CD4-positive, alpha-beta T cell treated with Interleukin-15 for 1 hour (primary cell): ENCODE measurements at places on chromosomes 2 and 18.

- peak; percentile 25 for DNase-seq
Observed at GRCh38 chr2:96923810-96924774, 54.2 kb upstream of the SEMA4C start.

DNA sequence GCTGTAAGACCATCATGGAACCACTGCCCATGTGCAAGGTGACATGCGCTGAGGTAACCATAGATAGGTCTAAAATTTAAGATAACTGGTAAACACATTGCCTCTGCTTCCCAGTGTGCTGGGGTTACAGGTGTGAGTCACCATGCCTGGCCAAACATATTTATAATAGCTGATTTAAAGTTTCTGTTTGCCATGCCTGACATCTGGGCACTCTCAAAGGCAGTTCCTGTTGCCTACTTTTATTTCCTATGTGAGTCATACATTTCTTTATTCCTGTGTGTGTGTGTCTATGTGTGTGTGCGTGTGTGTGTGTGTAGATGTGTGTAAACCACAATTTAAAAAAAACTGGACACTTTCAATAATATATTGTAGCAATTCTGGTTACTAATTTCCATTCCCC, 415.2 kb upstream of the NETO1 start:
- DNase-seq, result no peak

DNA sequence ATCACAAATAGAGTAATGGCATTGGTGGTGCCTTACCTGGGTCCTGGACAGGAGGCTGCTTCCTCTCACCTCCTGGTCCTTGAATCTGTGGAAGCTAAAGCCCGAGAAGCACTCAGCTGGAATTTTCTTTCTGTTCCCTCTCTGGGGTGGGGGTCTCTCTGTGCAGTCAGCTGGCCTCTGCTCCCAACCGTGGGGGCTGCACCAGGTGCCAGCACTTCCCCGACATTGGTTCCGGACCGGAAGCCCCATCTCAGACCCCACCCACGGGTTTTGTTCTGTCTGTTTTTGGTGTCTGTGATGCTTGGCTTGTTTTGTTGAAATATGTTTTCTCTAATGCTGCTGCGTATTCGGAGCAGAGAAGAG, 154.7 kb downstream of the TWIST2 start:
- DNase-seq, result no peak

DNA sequence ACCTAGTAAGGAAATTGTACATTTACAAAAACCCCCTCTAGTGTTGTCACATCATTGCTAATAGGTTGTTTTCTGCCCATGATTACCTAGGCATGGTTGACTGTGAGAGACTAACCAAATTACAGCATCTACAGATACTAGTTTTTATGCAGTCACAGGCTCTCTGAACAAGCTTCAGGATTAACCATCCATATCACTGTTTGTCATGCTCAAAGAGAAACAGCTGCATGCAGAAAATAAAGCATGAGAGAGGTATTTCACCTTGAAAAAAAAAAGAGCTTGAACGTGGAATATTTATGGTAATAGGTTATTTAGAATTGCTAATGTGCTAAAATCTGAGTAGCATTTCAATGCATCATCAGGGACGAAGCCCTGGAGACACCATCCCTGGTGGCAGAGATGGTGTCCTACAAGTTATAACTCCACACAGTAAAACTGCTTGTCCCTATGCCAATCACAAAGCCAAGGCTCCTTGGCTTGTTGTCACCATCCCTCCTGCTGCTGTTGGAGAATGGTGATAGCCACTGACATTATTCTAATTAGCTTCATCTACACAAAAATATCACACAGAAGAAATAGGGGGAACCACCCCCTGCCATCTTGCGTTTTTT, 5.4 kb downstream of the NEB start:
- DNase-seq, result no peak

DNA sequence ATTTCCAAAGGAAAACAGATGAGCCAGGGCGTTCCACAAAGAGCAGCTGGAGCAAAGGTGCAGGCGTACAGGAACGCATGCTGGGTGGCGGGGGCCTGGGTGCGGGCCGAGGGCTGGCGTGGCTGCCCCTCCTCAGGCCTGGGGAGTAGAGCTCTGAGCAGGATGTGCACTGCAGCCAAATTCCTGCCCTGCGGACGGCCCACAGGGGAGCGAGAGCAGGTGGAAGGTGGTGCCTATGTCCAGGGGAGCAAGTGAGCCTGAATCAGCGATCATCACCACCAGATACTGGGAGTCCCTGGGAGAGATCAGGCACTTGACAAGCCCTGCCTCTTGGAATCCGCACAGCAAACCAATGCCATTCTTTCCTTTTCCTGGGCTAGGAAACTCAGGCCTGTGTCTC, 106.3 kb downstream of the GBX2 start:
- no peak for DNase-seq

DNA sequence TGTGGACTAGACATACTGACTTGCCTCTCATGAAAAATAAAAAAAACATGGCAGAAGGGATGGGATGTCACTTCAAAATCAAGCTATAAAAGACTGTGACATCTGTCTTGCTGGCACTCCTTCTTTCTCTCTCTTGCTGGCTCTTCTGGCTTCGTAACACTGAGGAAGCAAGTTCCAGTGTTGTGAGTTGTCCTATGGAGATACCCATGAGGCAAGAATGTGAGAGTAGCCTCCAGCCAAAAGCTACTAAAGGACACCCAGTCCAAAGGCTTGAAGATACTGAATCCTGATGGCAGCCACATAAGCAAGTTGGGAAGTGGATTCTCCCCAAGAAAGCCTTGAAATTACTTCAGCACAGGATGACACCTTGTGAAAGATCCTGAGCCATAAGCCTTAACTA, 376.1 kb upstream of the TMEFF2 start:
- no peak for DNase-seq

GRCh38 chr2:133791191-133791590, 222.9 kb upstream of the NCKAP5 start:
- DNase-seq, result no peak

DNA sequence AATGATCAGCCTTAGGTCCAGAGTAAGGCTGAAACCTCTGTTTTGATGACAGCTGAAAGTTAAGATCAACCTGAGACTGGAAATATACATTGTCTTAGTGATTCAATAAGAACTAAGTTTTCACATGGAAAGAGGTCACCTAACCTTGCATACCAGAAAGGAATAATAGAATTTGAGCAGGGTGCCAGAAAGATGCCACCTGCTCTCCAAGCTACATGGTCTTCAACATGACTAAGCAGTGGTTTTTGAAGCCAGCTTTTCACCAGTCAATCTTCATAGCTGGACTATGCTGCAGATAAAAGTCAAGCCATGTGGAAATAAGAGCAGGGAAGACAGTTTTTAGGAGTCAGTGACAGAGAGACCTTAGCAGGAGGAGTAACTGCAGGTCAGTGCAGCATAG, 589.4 kb upstream of the SYT4 start:
- no peak for DNase-seq

DNA sequence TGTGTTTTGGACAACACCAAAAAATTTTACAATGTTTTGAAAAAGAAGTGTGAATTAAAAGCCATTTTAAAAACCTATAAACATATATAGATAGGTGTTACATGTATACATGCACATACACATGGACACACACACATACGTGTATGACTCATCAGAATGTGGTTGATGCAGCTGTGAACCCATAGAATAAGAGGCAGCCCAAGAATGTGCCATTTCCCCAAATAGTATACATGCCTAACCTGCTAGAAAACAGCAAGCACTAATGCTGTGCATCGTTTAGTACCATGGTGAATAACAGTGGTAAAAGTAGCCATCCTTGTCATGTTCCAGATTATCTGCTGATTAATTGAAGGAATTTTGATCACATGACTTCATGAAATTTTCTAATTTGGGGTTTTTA, 149.0 kb downstream of the DSEL start:
- no peak for DNase-seq

GRCh38 chr18:65411061-65411460, 339.8 kb upstream of the CDH7 start:
- no peak for DNase-seq

DNA sequence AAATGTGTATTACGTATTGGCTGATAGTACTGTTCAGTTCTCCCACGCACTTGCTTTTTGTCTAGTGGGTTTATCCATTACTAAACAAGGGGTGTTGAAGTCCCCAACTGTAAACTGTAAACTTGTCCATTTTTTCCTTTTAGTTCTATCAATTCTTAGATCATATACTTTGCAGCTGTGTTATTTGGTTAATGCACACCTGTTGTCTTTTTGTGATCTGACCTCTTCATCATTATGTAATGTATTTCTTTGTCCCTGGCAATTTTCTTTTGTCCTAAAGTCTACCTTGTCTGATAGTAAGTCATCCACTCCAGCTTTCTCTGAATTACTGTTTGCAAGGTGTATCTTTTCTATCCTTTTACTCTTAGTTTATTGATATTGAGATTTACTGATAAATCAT, 21.9 kb downstream of the MCEE start:
- DNase-seq, result no peak

GRCh38 chr18:64180617-64181016, 31.7 kb upstream of the LINC00305 start:
- DNase-seq, result no peak

- DNase-seq, result no peak
Observed at GRCh38 chr2:28318023-28318422, 74.6 kb upstream of the FOSL2 start.

DNA sequence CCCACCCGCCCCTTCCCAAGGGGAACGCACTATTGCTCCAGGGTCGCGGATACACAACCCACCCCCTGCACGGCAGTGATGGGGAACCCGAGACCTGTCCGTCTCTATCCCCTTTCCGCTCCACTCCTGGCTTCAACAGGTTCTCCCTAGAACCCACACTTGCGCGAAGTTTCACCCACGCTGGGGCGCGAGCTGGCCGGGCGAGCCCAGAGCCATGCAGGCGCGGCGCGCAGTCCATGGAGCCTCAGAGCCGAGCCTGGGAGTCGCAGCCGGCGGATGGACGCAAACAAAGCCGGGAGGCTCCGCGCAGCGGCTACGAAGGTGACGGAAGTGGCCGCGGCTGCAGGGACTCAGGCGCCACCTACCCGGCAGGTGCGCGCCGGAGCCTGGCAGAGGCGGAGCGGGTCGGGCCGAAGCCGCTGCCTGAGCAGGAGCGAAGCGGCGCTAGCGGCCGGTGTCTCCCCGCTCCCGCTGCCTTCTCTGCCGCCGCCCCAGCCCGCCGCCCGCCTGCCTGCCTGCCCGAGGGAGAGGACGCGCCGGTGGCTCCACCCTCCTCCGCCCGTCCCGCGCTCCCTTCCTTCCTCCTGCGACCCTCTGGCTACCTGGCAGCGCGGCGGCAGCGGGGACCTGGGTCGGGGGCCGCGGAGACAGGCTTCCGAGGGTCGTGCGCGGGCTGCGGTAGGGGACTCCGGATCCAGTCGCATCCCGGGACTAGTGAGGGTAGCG, 14.0 kb downstream of the ALPG start:
- DNase-seq, result no peak

- DNase-seq, result no peak
Observed at GRCh38 chr18:57134618-57135135, 12.2 kb upstream of the BOD1L2 start.

DNA sequence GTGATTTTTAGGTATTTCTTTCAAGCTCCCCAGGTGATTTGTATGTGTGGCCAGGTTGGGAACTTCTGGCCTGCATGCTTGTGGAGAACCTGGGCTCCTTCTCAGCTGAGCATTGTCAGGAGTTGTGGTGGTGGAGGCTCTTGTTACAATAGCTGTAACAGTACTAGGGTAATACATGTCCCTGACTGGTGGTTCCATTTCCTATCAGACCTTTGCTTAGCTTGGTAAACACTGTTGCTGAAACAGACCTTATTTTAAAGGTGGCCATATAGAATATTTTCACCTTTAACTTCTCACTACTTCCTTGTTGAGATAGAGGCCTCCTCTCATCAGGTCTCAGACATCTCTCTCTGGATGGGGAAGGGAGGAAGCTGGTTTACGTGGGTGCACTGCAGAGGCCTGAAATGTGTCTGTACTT, 79.2 kb downstream of the SETBP1 start:
- no peak for DNase-seq

DNA sequence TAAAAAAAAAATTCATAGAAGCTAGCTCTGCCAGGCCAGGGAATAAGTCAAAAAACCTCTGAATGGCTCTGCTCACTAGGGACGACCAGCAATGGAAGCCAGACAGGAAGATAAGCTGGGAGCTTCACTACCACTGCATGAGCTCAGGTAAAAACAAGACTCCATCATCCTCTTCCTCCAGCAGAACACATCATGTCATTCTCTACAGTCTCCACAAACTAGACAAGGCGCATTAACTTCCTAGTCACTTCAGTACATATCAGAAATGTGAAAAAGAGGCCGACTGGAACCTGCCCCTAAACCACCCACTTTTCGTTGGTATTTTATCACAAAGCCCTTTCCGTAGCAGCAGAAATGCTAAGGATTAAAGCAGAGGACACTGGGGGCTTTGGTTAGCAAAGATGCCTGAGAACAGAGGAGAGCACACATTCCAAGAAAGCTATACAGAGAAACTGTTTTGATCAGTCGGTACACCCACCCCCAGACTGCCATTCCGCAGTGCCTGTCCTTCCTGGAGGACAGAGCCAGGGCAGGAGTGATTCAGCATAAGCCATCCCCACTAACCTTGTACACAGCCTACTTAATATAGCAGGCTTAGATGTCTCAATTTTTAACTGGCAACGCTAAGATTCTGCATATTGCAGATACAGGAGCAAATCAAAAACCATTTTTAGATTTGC, 53.4 kb downstream of the AAK1 start:
- DNase-seq, result no peak

DNA sequence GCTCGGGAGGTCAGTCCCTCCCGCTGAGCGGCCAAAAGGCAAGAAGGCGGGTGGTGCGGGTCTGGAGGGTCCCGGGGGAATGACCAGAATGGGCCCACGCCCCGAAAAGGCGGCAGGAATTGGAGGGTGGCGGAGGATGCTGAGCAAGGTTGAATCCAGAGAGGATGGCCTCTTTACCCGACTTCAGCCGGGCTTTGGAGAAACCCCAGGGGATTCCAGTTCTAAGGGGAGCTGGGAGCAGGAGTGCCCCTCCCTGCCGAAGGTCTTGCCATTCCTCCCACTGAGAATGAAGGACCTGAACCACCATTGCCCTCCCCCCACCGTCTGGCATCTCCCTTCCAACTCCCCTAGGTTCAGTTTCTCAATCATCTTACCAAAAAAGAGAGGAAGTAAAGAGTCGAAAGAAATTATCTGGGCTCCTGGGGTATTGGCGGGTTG, 38.9 kb upstream of the ATP6V1B1 start:
- DNase-seq, result no peak

DNA sequence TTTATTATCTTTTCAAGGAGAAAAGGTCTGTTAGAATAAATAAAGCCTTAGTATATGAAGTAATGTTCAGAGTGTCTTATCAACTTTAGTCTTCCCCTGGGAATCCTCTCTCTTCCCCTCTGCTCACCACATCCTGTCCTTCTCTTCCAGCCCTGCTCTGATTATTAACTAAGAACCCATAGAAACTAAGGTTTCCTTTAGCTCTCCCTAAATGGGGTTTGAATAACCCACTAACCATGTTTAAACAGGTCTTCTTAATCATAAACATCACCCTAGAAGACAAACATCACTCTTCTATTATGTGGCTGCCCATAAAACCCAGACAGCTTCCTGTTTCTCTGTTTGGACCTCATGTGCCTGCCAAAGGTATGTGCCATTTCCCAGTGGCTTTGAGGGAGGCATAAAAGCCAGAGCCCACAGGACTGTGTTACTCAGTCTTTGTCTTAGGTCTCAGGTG, 50.1 kb downstream of the SLC14A1 start:
- no peak for DNase-seq

- DNase-seq, result no peak
Observed at GRCh38 chr2:81672923-81673322, 1368.4 kb upstream of the LRRTM1 start.
